Right forelimb (tissue), 1 donor: ENCODE measurements at places on chromosomes 4 and X.

DNA sequence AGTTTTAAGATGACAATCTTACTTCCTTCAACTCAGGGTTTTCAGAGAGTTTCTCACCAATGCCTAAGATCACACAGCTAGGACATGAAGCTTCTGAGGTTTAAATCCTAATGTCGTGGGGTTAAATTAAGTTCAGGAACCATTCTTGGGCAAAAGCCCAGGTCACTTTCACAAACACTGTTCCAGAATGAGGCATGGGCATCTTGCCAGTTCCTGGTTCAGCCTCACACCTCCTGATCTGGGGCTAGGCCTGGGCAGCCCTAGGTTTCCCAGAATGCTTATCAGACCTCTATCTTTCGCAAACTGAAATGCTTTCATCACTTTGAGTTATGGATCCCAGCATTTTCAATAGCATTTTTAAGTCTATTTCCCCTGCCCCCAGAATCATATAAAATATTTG, 224.8 kb upstream of the EDA2R start:
- no peak for DNase-seq

GRCh38 chr4:183448436-183448835, 4.0 kb downstream of the CDKN2AIP start:
- no peak for DNase-seq

DNA sequence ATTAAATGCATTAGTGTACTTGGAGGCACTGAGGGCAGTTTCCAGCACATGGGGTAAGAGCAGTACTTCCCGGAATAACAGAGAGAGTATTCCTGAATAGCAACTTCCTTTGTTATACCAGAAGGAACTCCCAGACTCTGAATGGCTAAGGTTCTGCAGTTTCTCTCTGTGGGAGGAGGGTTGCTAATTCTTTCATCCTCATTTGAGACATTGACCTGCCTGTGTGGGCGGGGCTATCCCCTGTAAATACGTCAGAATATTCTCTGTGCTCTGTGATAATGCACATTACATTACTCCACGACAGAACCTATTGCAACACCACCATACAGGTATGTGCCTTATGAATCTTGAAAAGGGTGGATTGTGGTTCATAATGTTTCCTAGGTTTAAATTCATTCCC, 52.7 kb downstream of the SPINK2 start:
- no peak for DNase-seq

DNA sequence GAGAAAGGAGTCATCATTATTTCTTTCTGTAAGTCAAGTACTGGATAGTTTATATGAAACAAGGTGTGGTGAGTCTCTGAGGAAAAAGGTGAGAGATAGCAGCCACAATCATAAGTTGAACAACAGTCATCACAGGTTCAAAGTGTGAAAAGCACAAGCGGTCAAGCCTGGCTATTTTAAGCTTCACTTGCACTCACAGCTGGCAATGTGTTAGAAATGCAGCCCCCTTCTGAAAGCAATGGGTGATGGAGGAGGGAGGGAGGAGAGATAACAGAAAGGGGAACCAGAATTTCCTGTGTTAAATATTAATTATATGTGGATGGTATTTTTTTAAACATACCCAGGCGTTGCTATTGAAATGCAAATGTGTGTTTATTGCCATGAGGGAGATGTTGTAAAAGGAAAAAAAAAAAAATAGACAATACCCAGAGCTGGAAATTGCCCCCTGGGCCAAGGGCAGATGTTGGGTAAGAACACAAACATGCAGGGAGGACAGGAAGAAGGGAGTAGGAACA, 26.9 kb upstream of the BMP3 start:
- DNase-seq: no peak

DNA sequence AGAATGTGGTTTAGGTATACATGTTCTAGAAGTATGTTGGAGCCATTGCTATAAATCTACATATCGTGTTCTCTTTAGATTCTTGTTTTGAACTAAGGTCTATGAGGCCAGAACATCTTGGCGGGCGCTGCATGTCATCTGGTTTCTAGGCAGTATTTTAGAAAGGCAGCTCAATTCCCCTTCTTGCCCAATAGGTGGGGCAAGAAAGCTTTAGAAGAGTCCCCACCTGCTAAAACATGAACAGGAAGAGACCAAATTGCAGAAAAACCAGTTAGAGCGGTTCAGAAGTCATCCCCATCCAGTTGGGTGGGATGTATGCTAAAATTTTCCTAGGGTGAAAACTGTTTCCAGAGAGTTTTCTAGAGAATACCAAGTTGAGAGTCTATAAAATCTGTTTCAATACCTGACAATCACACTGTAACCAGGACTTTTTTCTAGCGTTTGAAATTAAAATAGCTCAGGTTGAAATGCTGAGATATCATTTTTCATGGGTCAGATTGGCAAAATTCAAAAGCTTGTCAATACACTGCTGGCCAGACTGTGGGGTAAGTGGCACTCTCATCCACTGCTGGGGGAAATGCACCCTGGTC, 17.5 kb upstream of the SH3KBP1 start:
- DNase-seq: peak; percentile 47

- DNase-seq: no peak
Observed at GRCh38 chr4:14125375-14126129, 498.0 kb upstream of the BOD1L1 start.

DNA sequence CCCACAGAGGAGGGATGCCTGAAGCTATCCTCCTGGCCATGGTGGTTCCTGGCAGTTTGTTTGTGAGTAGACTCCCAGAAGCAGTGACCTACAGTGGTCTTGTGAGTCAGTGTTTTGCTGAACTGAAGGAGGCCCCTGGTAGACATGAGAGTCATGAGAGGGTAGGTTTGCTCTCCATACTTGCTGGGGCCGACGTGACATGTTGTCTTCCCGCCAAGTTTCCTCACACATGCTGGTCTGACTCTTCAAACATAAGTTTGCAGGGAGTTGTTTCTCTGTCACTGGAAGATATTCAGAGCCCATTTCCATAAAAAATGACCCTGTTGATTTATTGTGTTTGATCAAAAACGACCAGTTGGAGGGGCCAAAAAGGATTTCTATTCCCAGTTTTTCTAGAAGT, 131.1 kb upstream of the SCML1 start:
- no peak for DNase-seq

DNA sequence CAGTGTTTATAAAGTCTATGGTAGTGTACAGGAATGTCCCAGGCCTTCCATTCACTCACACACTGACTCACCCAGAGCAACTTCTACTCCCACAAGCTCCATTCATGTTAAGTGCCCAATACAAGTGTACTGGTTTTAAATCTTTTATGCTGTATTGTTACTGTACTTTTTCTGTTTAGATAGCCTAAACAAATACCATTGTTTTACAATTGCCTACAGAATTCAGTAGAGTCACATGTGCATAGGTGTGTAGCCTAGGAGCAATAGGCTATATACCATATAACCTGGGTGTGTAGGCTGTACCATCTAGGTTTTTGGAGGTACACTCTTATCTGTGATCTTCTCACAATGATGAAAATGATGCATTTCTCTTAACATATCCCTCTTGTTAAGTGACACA, 126.7 kb downstream of the DGKK start:
- no peak for DNase-seq

- DNase-seq: no peak
Observed at GRCh38 chr4:109786846-109787245, 15.0 kb downstream of the CFI start.

DNA sequence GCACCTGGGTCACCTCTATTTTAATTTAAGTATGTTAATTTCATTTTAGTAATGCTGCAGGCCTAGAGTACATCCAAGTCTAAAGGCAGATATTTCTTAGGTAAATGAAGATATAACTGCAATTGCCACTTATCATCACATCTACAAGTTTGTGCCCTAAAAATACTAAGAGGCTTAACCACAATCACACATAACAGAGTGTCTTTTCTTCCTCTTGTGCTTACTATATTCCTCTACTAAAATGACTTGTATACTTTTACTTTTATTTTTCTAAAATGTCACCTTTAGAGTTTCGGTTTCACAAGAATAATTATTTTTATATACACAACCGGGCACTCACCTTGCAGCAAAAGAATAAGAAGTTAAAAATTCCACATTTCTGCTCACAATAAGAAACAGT, 77.9 kb downstream of the EFHC2 start:
- no peak for DNase-seq

- DNase-seq: no peak
Observed at GRCh38 chr4:37967736-37968135, 7.5 kb downstream of the PTTG2 start.

GRCh38 chr4:832536-832935, 6.6 kb upstream of the CPLX1 start:
- DNase-seq: peak; percentile 17

GRCh38 chr4:70991596-70991995, 1.9 kb upstream of the DCK start:
- DNase-seq: no peak

DNA sequence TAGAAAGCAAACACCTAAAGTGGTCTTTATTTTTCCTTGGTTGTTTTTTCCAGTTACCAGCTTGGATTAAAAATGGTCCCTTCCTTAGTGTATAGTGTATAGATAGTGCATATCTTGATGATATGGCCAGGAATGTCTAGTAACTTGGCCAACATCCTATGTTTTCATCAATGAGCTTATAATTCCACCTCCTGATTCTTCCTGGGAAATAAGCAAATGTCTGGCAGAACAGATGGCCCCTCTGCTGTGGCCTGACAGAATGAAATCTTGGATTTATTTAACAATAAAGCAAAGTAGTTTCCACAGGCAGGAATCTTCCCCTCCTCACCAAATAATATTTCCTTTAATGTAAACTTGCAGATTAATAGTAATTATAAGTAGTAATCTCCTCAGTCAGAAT, 6.1 kb downstream of the SCARB2 start:
- DNase-seq: no peak

- DNase-seq: no peak
Observed at GRCh38 chrX:8144925-8145324, 26.1 kb downstream of the VCX2 start.

GRCh38 chrX:106039920-106040319, 1.4 kb upstream of the SERPINA7 start:
- no peak for DNase-seq

DNA sequence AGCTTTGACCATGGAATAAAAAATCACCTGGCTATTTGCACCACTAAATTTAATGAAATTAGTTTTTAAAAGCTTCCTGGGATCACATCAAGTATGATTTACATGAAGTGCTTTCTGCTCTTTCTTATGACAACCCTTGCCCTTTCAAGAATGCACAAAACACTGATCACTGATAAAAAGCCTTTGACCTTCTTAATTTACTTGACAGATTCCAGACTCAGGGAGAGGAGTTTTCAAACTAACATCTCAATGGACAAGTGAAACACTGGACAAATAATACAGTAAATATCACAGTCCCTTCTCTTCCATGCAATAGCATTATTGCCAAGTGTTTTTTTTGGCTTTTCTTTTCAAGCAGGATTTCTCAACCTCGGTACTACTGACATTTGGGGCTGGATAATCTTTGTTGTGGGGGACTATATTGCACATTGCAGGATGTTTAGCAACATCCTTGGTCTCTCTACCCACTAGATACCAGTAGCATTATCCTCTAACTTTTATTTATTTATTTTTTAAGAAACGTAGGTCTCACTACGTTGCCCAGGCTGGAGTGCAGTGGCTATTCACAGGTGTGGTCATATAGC, 86.3 kb downstream of the ZNF827 start:
- no peak for DNase-seq

- DNase-seq: no peak
Observed at GRCh38 chr4:74555231-74555630, 110.3 kb downstream of the AREG start.

GRCh38 chr4:154344686-154345085, 146.9 kb downstream of the DCHS2 start:
- DNase-seq: no peak

- no peak for DNase-seq
Observed at GRCh38 chr4:35934320-35934981, 309.9 kb downstream of the ARAP2 start.

GRCh38 chrX:115367951-115368350, 78.4 kb downstream of the LUZP4 start:
- no peak for DNase-seq
